ENCODE measurements at places on chromosomes 16 and 17.

DNA sequence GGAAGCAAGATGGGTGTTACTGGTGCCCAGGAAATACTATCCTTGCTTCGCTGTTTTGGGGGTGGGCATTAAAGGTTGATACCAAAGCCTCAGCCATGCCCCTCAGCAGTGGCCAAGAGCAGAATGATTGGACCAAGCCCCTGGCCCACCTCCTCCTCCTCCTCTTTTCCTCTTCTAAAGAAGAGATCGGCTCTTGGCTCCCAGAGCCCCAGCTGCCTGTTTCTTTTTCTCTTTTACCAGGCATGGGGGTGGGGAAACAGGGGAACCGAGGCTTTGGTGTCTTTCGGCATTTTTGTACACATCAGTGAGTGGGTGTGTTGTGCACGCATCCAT lies 5.8 kb downstream of the THRA start:
- DNase-seq, result no peak

DNA sequence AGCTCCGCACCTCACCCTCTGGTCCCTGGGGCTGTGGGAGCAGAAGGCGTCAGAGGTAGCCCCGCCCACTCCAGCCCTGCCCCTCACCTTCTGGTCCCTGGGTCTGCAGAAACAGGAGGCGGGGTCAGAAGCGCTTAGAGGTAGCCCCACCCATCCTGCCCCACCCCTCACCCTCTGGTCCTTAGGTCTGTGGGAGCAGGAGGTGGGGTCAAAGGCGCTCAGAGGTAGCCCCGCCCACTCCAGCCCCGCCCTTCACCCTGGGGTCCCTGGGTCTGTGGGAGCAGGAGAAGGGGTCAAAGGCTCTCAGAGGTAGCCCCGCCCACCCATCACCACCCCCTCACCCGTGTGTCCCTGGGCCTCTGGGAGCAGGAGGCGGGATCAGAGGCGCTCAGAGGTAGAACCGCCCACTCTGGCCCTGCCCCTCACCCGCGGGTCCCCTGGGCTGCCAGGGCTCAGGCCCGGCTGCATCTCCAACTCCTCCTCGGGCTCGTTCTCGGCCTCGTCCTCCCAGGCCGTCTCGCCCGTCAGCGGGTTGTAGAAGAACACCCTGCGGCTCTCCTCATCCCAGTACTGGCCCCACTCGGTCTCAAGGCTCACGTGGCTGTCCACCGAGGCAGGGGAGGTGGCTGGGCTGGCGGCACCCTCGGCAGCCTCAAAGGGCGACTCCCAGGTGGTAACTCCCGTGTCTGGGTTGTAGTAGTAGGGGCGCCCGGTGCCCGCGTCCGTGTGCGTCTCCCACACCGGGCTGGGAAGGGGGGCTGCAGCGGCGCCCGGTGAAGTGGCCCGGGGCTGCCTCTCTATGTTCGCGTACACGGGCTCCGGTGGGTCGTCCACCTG lies 27.2 kb downstream of the ARHGAP27 start:
- DNase-seq, result no peak

- DNase-seq, result peak; percentile 79
Measured at GRCh38 chr17:40026816-40027613, 11.8 kb downstream of the CSF3 start.

GRCh38 chr16:88430524-88431446 lies 22.3 kb upstream of the ZFPM1 start:
- peak; percentile 41 for DNase-seq

DNA sequence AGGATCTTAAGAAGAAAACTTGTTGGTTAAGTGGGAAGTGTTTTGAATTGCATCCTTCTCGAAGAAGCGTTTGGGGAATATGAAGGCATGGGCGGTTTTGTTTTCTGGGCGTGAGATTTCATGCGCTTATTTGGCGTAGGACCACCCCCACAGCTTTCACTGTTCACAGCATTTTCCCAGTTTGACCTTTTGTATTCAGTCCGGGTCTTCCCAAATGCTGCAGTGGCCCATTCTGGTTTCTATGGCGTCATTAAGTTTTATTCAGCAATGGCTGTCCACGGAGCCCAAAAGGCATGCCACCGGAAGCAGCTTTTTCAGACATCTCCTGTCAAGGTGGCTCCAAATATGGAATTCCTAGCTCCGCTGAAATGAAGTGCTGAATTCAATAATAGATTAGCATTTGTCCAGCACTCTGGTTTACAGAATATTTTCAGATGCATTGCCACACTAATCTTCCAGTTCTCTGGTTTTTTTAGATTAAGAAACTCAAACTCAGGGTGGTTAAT lies 90.6 kb upstream of the FBXO47 start:
- no peak for DNase-seq

GRCh38 chr17:7260151-7260550 lies 2.1 kb downstream of the CLDN7 start:
- DNase-seq, result no peak

Data from stimulated activated CD4-positive, alpha-beta T cell treated with anti-CD3 and anti-CD28 coated beads, Interleukin-4, amount 100 ng/mL, for 24 hours (primary cell).